ENCODE measurements at places on chromosomes 4 and X. TPM values are rescaled to one million over a fixed set of nuclear protein-coding genes. Genes with fewer than 3 reads are reported as not detected.

The SLC10A4 gene
- not detected for total RNA-seq

GRCh38 chr4:138076561-138076960, 165.6 kb downstream of the SLC7A11 start:
- no peak for DNase-seq

DNA sequence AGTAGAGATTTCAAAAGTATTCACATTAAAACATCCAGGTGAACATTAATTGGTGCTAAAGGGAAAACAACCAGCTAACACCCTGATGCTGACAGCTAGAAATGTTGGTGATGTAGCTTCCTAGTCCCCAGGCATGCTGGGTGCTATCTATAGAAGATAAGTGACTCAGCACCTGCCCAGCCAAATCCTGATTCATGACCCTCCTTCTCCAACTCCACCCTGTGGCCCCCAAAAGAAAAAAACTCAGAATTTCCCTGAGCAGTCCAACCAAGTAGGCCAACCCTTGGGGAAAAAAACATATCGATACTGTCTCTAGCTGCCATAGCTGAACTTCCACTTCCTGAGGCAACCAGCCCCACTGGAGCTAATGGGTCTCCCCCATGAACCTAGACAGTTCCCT, 197.6 kb upstream of the KLF3 start:
- no peak for DNase-seq

The F8 gene
- 10.2 TPM for total RNA-seq
